ENCODE measurements at places on chromosomes 11 and 22.

DNA sequence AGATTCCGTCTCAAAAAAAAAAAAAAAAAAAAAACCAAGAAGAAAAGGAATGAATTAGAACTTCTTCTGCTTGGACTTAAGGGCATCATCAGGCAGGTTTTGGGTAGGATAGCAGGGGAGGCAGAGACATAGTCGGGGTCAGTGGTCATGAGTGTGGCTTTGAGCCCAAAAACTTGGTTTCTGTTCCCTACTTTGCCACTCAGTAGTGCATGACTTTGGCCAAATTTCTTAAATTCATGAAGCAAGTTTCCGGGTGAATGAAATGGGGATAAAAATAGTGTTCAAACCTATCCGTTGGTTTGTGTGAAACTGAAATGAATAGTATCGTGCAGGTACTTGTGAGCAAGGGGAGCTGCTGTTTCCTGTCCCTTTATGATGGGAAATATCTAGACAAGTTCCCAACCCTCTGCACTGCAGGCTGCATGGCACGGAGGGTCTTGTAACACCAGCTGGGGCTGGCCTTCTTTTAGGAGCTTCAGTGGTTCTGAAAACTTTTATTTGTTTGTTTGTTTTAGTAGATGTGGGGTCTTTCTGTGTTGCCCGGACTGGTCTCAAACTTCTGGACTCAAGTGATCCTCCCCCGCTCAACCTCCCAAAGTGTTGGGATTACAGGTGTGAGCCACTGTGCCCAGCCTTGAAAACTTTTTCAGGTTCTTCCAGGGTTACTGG lies 18.4 kb downstream of the NEAT1 start:
- no peak for DNase-seq

DNA sequence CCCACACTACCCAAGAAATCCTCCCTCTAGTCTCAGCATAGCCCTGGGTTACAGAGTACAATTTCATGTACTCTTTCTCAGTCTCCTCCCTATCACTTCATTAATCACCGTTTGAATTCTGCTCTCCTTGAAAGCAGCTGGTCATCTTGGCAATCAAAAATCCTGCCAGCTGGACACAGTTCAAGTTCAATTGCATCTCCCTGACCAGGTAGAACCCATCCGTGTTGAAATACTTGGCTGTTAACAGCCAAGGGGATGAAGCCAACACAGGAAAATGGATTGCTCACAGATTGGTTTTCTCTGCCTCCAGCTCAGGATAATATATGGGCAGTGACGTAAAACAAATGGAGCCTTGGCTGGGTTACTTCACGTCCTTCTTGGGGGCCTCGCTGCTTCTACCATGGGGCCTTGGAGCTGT lies 55.1 kb upstream of the GRK3 start:
- DNase-seq = no peak

DNA sequence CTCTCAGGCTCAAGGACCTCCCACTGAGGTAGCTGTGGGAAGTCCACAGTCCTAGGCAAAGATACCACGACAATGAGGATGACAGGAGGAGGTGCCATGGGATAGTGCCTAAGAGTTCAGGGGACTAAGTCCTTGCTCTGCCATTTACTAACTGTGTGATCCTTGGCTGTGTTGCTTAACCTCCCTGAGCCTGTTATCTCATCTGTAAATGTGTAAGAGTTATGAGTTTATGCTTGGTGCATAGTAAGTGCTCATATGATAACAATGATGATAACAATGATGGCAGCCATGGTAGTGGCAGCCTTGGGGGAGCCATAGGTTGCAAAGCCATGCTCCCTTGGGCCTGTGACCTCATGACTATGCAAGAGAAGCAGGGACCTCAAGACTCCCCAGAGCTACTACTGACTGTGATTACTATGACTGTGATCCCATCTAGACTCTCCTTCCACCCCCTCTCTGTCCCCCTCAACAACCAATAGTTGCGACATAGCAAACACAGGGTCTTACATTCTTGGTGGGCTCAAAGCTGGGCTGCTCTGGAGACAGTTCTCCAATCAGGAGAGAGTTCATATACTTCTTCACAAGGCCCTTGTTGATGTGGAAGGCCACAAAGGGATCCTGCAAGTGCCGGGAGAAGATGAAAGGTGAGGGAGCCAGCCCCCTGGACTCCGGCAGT lies 3.9 kb downstream of the FADS1 start:
- no peak for DNase-seq

DNA sequence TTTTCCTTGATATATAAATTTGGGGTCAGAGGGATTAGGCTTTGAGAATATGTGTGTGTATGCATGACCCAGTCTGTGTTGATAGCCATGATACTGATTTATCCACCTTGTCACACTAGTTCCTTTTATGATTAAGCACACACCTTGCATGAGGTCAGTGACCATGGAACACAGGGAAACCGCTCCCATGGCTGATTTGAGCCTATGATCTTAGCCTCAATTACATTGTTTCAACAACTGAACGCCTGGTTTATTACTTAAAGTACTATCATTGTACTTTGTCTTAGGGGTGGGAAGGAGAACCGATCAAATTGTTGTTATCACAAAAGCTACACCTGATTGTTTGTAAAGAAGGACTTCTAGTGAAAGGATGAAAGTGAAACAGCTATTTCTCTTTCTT lies 70.7 kb downstream of the ARFGAP2 start:
- no peak for DNase-seq

- DNase-seq = no peak
Observed at GRCh38 chr11:33721426-33721825, 14.8 kb downstream of the CD59 start.

Data from GM12892 (cell line).